Activated CD4-positive, alpha-beta memory T cell treated with anti-CD3 and anti-CD28 coated beads, Interleukin-2, amount 10 ng/mL, durations not matched to agents 7 days and 5 days (primary cell): ENCODE measurements at places on chromosomes 13 and 19.

DNA sequence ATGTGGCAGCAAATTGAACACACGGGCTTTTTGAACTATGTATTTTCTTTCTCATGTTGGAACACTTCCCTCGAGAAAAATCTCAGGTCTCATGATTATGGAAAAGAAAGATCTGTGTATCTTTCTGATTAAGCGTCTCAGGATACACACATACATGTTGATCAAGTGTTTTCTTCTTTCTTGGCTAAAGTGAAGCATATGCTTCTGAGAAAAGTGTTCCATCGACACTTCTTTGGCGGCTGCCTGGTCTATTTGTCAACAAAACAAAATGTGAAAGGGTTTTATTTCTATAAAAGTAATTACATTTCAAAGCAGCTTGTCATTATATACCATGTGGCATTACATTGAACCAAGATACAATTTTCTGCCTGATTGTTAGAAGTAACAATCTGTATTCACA lies 157.5 kb downstream of the DLEU7 start:
- no peak for DNase-seq

DNA sequence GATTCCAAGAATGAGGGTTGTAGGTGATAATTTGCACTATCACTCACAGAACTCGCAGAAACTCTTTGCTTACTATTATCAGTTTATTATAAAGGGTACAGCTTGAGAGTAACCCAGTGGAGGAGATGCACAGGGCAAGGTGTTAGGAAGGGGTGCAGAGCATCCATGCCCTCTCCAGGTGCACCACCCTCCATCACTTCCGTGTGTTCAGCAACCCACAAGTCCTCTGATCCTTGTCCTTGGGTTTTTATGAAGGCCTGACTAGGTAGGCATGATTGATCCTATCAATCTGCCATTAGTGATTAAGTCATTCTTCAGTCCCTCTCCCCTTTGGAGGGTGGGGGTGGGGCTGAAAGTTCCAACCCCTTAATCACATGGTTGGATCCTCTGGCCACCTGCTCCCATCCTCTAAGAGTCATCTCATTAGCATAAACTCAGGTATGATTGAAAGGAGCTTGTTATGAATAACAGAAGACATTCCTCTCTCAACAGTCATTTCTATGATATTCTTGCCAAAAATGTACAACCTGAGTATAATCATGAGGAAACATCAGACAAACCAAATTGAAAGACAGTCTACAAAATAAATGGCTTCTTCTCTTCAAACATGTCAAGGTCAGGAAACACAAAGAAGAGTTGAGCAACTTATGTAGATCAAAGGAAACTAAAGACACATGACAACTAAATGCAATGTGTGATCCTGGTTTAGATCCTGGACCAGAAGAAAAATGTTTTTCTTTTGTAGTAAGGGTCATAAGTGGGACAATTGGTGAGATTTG lies 225.4 kb downstream of the PCCA start:
- no peak for DNase-seq

GRCh38 chr13:22080832-22081231 lies 410.0 kb downstream of the FGF9 start:
- DNase-seq: no peak

GRCh38 chr19:56133858-56134653 lies 7.0 kb upstream of the ZNF444 start:
- DNase-seq: no peak

GRCh38 chr13:73665261-73665660 lies 468.9 kb downstream of the KLF12 start:
- no peak for DNase-seq

DNA sequence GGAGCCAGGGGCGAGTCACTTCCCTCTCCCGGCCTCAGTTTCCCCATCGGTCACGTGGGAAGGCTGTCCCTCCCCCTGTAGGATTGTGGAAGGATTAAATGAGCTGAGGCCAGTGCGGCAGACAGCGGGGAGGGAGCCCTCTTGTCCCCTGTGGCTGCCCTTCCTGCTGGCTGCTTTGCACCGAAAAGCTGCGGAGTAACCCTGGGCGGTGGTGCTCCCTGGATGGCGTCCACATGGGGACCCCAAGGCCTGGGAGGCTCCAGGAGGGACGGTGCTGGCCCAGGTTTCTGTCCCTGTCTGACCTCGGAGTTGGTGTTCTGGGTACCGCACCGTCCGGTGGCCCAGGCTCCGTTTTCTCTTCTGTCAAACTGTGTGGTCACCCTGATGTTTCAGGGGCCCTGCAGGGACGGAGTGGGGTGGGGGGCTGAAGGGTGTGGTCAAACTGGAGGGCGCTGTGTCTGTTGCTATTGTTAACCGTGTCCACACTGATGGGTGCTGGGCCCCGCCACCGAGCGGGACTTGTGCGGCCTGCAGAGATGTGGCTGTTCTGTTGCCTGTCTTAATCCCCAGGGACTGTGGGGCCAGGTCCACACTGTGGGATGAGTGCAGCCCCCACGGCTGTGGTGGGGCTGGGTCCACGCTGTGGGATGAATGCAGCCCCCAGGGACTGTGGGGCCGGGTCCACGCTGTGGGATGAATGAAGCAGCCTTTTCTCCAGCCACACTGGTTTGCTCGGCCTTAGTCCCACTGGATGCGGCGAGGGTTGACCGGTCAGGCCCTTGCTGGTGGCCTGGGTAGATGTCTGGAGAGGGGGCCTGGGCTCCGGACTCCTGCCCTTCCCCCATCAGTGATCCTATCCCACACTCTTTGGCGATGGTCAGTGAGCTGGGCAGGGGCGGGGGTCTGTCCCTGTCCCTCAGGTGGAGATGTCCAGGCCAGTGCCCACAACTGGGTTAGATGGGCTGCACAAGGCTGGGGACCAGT lies 6.9 kb downstream of the GNA11 start:
- DNase-seq: no peak

DNA sequence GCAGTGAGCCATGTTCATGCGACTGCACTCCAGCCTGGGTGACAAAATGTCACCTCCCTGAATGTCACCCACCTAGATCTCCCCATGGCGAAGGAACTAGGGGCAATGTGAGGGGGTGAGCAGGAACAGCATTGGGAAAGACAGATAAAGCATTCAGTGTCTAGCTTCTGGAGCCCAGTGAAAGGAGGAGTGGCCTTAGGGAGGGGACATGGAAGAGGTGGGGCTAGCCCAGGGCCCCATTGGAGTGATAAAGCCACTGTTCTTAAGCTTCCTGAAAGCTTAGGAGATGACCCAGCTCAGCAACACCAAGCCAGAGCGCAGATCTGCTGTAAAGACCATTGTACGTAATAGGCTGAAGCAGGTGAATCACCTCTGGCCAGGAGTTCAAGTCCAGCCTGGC lies 13.0 kb upstream of the KCNN1 start:
- no peak for DNase-seq
